Natural killer cell treated with Interleukin-12 subunit alpha and Interleukin-12 subunit beta and Interleukin-15 and Interleukin-18, amount 100 ng/mL, for 72 hours (primary cell): ENCODE measurements at places on chromosomes 4 and X. TPM values are rescaled to one million over a fixed set of nuclear protein-coding genes. Genes with fewer than 3 reads are reported as not detected.

DNA sequence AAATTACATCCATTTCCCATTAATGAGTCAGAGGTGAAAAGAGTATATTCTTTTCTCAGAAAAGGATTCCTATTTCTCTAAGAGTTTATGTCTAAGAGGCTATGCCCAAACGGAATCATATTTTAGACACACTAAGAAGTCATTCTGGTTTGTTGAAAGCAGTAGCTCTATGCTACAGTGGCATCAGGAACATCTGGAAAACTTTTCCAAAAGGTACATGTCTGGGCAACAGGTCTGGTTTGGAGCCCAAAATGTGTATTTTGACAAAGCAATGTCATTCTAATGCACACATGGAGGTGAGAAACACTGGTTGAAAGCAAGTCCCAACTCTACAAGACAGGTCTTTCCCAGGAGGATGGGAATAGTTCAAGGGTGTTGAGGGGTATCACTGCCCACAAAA, 56.1 kb downstream of the APBB2 start:
- no peak for DNase-seq

DNA sequence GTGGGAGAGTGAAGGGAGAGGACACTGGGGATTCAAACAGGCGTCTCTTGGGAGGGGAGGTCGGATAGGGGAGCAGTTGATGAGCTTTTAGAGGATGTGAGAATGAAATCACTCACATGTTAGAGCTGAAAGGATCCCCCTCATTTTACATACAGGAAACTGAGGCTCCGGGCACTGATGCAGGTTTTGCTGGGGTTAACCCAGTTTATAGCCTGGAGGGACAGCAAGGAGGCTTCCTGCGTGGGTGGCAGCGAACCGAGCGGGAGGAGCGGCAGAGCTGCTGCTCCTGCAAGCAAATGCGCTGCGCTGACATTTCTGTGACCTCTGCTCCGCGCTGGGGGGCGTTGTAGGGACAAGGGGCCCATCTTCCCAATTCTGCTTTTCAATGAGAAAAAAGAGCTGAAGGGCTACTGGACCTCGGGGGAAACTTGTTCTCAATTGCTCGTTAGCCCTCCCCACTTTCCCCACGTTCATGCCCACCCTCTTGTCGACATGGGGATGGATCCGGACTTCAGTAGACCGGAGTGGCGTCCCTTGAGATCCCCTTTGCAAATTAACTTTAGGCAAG, 1.2 kb upstream of the NEUROG2 start:
- no peak for DNase-seq

DNA sequence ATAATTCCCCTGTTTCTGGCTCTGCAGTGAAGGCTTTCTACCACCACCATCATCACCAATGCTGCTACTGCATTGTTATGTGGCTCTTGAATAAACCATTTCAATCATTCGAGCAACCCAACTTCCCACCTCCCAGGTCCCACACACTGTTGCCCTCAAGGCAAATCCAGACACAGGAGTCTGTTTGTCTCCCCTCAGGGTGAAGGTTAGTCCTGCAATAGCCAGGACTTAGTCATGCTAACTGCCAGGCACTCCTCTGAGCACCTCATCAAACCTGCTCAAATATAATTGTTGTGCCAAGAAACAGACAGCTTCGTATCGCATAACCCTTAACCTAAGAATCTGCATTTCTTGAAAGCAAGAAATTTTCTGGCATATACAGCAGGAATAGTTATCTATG, 213.2 kb downstream of the KDR start:
- no peak for DNase-seq

GRCh38 chr4:11777447-11777846, 348.8 kb upstream of the HS3ST1 start:
- no peak for DNase-seq

Gene MGAT4D
- not detected for total RNA-seq

Gene TKTL2
- not detected for total RNA-seq
